SK-N-DZ (cell line): ENCODE measurements at places on chromosomes 6 and 20.

DNA sequence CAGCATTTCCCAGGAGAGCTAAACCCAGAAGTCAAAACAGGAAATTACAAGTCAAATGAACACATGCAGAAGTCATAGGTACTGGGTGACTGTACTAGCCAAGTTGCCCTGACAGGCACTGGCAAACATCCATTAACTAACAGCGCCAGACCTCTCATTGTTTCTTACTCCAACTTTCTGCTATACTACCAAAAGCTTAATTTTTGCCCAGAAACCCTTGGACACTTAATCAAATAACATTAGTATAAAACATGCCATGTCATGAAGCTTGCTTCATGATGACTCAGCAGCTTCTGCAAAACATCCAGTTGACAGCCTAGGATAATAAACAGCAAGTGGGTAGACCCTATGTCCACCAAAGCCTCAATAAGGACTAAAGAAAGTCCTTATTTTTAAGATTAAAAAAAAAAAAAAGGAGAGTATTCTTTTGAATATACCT lies 3.5 kb downstream of the NUP153 start:
- DNase-seq = peak; percentile 62

DNA sequence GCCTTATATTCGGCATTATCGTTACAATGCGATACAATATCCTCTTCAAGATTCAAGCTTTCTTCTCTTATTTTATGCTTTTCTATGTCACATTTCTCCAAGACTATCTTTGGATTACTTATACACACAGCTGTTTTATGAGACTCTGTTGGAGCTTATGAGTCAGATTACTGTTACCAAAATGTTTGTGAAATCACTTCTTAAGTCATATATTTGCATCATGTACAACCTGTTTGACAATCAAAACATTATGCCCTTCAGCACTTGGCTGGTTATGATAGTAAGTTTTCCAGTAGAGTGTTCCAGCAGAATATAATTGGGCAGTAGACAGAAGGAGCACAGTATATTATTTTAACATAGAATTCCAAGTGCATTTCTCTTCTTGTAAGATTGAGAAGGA lies 35.2 kb downstream of the BMP6 start:
- DNase-seq = no peak

DNA sequence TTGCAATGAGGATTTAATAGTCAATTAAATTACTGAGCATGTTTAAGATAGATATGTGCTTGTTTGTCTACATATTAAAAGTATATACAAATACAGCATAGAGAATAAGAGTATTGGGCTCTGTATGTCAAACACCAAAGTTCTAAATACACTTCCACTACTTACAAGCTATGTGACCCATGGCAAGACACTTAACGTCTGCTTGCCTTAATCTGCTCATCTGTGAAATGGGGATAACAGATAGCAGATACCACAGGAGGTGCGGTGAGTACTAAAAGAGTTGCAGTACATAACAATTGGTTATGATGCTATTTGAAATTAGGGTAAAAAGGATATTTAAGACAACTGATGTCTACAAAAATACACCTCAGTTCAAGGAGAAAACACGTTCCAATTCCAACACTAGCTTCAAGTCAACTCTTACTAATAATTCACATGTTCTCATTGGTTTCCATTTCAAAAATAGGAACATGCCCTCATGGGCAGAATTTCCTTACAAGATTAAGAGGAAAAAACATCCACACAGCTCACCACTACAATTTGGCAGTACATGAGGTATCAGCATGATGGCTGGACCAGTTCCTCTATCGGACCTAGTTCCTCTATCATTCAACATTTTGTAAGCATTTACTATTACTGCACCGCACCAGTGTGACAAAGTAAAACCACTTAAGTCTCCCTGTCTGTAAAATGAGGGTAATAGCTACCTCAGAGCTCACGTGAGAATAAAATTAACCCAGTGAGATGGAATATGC lies 101.1 kb downstream of the SMLR1 start:
- no peak for DNase-seq

DNA sequence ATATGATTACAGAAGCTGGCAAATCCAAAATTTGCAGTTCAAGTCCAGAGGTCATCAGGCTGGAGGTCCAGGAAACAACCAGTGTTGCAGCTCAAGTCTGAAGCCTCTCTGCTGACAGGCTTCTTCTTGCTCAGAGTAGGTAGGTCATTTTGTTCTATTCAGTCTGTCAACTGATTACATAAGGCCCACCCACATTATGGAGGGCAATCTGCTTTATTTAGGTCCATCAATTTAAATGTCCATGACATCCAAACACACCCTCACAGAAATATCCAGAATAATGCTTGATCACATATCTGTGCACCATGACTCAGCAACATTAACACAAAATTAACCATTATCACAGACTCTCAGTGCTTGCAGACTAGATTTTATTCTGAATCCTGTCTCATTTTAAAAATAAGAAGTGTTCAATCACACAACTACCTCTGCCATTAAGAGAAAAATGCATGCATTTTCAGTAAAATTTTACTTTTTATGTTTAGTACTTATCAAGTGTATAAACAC lies 759.2 kb upstream of the ADGRB3 start:
- DNase-seq = peak; percentile 5

DNA sequence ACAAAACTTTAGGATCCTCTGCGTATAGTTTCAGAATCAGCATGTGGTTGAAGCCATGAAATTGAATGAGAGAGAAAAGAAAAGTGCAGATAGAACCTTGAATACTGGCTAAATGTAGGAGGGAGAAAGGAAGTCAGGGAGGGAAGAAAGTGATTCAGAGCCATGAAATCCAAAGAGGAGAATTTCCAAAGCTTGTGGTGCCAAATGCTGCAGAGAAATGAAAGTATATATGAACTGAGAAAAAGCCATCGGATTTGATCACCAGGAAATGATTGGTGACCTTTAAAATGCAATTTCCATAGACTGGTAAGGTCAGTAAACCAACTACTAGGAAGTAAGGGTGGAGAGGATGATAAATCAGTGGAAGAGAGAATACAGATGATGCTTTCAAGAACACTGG lies 142.3 kb downstream of the TFAP2A start:
- DNase-seq = no peak

DNA sequence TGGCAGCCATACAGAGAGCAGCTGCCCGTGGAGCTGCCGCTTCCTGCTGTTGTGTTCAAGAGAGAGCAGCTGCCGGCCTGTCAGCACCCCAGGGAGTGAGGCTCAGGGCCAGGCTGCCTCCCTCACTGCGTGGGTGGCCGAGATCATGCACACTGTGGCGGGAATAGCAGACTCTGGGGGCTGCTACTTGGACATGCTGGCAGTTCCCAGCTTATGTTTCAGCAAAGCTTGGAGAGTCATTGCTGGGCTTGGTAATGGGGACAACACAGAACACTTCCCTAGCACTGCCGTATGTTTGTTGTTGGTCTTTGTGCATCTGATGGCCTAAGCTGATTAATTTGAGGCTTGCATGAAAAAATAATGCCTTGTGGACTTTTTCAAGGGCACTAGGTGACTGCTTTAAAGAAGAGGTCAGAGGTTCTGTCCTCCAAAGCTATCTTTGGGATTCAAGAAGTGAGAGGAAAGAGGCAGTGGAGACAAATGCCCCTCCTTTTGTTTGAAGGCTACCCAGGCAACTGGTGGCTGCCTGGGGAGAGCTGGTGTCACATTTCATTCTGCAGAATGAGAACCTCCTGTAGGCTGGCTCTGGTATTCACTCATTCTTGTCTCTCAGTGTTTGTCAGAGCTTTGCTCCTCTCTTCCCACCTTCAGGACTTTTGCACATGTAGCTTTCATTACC lies 18.8 kb downstream of the MRAP2 start:
- DNase-seq = peak; percentile 83

- DNase-seq = no peak
Measured at GRCh38 chr6:160435935-160436334, 87.8 kb downstream of the SLC22A3 start.

GRCh38 chr20:53244711-53245110 lies 272.6 kb downstream of the TSHZ2 start:
- no peak for DNase-seq

- DNase-seq = no peak
Measured at GRCh38 chr6:31943742-31944141, 2.2 kb upstream of the CFB start.

DNA sequence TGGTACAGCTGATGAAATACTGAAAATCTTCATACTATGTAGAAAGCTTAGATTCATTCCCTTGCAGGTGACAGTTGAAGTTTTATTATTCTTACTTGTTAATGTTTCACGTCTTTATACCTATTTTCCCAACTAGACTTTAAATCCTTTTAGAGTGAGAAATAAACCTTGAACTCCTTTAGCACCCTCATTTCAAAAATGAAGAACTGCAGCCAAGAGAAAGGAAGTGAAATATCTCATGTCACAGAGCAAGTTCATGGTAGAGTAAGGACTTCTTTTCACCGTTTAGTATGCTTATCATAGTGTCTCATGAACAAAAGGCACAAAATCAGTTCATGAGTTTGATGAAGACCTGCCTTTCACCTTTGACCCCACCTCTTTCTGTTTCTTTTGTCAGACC lies 38.5 kb downstream of the ORC3 start:
- no peak for DNase-seq

GRCh38 chr6:138109042-138109997 lies 2.1 kb upstream of the PERP start:
- peak; percentile 52 for DNase-seq

DNA sequence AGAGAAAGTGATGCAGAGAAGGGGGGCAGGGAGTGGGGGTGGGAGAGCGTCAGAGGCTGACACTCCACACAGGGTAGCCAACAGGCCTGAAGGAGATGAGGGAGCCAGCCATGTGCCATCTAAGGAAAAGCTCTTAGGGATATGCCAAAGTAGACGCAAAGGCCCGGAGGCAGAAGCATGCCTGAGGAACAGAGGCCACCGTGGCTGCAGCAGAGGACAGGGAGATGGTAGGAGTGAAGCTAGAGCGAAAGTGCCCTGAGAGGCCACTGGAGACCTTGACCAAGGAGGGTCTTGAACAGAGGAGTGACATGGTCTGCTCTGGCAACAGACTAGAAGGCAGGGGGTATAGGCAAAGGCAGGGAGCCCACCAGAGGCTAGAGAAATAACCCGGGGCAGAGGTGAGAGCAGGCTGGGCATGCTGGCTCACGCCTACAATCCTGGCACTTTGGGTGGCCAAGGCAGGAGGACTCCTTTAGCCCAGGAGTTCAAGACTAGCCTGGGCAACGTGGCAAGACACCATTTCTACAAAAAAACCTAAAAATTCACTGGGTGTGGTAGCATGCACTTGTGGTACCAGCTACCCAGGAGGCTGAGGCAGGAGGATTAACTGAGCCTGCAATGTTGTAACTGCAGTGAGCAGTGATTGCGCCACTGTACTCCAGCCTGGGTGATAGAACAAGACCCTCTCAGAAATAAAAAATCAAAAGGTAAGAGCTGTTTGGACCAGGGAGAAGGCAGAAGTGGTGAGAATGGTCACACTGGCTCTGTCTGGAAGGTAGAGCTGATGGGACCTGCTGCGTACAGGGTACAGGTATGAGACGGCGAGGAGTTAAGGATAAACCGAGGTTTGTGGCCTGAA lies 6.3 kb downstream of the RRBP1 start:
- no peak for DNase-seq

DNA sequence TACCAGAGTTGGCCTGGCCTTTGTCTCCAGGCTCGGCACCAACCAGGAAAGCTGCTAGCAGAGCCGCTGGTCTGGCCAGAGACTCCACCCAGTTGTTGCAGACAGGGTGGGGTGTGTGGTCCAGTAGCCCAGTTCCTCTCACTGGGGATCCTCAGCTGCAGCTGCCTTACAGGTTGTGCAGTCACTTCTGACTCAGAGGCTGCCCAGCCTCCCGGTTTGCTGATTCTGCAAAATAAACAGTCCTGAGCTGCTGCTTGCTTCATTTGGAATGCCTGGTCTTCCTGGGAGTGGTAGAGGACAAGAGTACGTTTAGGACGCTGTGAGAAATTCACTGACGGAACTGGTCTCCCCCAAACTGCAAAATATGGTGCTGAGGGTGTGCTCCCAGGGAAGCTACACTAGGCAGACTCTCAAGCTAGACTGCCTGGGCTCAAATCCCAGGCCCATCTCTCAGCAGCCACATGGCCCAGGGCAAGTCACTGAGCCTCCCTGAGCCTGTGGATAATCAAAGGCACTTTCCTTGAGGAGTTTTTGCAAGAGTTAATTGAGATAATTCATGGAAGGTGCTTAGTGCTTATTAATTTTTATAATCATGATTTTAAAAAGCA lies 246.1 kb downstream of the TFAP2C start:
- no peak for DNase-seq

DNA sequence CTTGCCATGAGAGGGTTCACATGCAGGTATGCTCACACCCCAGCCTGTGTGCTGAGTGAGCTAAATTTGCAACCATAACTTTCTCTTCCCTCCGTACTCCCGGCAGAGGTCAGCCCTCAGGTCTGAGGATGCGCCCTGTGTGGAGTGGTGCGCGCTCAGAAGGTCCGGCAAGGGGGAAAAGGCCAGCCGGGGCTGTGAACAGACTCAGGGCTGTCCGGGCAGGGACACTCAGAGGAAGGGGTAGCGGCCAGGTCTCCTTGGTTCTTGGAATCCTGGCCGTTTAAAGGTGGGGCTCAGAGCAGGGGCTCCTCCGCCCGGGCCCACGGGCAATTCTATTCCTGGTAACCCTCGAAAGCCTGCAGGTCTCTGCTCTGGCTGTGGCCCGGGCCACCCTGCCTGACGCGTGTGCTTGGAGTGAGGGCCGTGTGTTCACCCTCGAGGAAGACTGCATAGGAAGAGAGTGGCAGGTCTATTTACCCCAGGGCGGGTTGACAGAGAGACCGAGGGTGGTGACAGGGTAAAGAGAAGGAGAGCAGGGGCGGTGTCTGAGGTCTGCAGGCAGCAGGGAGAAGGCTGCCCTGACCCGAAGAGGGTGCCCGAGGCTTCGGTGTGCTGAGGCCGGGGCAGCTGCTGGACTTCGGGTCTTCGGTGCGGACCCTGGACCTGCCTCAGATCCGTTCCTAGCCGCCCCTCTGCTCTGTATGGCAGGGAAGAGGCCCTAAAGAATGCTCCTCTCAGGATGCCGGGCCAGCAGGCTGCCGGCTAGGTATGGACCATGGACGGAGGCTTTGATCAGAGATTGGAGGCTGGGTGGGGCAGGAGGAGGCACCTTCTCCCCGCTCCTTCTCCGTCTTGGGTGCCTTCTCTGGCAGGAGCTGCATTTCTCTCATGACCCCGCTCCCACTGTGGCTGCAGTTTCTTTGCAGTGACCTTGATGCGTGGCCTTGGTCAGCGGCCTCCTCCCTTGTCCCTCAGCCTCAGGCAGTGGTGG lies 131.1 kb upstream of the ARMC2 start:
- no peak for DNase-seq

DNA sequence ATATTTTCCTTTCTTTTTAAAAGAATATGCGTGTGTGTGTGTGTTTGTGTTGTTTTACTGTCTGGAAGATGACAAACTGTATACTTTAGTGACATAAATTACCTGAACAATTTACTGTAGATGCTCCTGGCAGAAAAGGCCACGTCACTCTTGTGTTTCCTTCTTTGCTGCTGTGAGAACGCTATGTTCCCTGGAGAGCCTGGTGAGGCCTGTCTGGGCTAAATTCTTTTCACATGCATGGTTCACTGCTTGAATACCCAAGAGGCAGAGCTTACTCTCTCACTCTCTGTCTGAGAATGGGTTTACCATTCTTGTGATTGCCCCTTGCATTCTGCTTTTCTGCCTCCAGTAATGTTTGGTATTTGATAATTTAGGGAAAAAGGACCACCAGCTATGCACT lies 64.3 kb downstream of the EDN1 start:
- DNase-seq = no peak
